ENCODE measurements at places on chromosomes 11 and 22. TPM values are rescaled to one million over a fixed set of nuclear protein-coding genes. Genes with fewer than 3 reads are reported as not detected.

The MRGPRD gene
- total RNA-seq = not detected

The CCDC73 gene
- under 0.01 TPM for total RNA-seq

The SYT8 gene
- total RNA-seq = 10.0 TPM

The NTM gene
- 3.5 TPM for total RNA-seq

The NRIP3 gene
- total RNA-seq = 1.00 TPM

The SYT7 gene
- 39.9 TPM for total RNA-seq

The ZNF215 gene
- total RNA-seq = 5.8 TPM

The MS4A6A gene
- not detected for total RNA-seq

The CYB5R2 gene
- 25.6 TPM for total RNA-seq

The PAMR1 gene
- total RNA-seq = 7.2 TPM

The OSBPL5 gene
- 5.8 TPM for total RNA-seq

The MRGPRX3 gene
- under 0.01 TPM for total RNA-seq
